HFF-Myc (cell line): ENCODE measurements at places on chromosomes 16 and 17.
A peak's percentile ranks its signal among the peaks of the same experiment; 100 is the strongest.

DNA sequence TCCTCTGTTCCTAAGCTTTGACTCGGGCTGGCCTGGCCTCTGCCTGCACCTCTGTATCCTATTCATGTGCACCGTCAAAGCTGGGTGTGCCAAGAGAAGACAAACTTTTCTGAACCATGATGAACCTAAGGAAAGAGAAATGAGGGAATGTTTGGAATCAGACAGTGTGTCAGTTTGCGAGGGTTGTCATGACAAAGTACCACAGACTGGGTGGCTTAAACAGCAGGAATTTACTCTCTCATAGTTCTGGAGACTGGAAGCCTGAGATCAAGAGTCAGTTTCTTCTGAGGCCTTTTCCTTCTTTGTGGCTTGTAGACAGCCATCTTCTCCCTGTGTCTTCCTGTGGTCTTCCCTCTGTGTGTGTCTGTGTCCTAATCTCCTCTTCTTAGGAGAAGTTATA lies 129.0 kb downstream of the KATNIP start:
- no peak for DNase-seq

DNA sequence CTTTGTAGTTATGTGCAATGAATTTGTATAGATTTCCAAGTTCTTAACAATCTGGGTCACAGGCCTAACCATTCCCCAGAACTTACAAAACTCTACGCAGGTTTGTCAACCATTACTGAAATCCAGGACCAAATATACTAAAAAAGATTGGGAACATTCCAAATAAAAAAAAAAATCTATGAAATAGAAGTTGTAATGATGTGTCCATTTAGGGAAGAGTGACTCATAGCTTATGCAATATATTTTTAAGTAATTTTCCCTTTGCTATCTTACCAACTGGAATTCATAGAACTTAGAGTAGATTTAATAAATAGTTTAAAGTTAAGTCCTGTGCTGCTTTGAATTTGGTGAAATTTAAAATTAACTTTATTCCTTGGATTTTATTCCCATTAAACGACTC lies 393.2 kb downstream of the PMP22 start:
- no peak for DNase-seq

GRCh38 chr17:50149091-50149416 lies 1.4 kb downstream of the PPP1R9B start:
- DNase-seq = no peak

- peak; percentile 48 for DNase-seq
These were observed 33.0 kb downstream of the ANKFN1 start for GRCh38 chr17:56186222-56186786.

GRCh38 chr17:66364508-66364907 lies 62.1 kb downstream of the PRKCA start:
- no peak for DNase-seq

DNA sequence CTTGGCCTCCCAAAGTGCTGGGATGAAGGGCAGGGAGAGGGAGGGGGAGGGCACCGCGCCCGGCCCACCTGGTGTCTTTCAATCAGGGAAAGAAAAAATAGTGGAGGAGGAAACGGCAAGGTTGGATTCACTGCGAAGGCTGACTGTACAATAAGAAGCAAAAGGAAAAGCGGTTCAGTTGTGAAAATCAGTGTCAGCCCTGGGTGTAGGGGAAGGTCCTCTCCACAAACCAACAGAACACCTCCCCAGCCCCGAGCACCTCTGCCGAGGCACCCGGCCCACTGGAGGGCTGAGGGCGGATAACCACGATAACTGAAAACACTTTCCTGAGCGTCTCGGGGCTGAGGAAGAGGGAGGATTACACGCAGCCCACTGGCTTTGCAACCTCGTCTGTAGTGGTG lies 1.4 kb upstream of the SPG7 start:
- no peak for DNase-seq

DNA sequence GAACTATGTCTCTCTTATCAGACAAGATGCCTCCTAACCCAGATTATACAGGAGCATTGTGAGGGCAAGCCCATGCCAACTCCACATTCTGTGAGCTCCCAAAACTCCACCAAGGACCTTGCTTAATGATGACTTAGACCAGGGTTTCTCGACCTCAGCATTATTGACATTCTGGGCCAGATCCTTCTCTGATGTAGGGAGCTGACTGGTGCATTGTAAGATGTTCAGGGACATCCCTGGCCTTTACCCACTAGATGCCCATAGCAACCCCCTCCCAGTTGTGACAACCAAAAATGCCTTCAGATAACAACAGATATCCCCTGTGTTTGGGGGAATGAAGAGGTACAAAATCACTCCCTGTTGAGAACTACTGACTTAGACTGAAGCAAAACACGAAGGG lies 43.6 kb downstream of the HOXB1 start:
- no peak for DNase-seq

GRCh38 chr17:27807567-27808470 lies 7.5 kb upstream of the NOS2 start:
- no peak for DNase-seq

DNA sequence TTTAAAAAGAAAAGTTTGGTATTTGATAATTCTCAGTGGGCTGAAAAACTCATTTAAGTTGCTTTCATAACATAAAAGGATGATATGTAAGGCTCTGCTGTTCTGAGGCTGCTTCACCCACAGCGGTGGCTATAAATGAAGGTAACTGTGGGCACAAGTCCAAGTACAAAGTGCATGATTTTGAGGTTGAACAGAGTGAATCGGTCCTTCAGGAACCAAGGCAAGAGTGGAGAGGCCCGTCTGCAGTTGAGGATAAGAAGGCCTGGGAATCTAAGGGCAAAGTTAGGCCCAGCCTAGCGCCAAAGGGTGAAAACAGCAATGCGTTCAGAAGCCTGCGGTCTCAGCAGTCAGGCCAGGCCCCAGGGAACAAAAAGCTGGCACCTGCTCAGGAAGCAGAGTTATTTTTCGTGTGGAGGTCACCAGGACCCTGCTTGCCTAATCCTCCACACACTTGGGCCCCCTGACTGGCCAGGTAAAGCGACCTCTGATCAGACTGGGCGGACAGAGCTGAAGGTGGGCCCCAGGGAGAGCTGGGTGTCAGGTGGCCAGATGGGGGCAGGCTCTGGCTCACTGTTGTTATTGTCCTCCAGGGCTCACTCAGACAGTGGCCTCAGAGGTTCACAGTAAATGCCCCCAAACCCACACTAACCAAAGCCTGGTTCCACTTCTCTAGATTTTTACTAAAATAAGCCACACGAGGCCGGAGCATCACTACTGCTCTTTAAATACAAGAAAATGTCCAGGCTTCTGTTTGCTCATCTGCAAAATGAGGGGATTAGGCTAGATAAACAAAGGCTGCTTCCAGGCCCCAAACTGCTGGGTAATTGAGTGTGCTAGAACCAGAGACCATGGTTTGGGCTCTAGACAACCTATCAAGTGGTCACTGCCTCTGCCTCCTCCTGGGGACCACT lies 46.5 kb downstream of the TEX2 start:
- DNase-seq = no peak

GRCh38 chr16:82993926-82994325 lies 367.2 kb downstream of the CDH13 start:
- no peak for DNase-seq

- DNase-seq = no peak
These were observed 84.5 kb downstream of the LITAF start for GRCh38 chr16:11502239-11502638.

DNA sequence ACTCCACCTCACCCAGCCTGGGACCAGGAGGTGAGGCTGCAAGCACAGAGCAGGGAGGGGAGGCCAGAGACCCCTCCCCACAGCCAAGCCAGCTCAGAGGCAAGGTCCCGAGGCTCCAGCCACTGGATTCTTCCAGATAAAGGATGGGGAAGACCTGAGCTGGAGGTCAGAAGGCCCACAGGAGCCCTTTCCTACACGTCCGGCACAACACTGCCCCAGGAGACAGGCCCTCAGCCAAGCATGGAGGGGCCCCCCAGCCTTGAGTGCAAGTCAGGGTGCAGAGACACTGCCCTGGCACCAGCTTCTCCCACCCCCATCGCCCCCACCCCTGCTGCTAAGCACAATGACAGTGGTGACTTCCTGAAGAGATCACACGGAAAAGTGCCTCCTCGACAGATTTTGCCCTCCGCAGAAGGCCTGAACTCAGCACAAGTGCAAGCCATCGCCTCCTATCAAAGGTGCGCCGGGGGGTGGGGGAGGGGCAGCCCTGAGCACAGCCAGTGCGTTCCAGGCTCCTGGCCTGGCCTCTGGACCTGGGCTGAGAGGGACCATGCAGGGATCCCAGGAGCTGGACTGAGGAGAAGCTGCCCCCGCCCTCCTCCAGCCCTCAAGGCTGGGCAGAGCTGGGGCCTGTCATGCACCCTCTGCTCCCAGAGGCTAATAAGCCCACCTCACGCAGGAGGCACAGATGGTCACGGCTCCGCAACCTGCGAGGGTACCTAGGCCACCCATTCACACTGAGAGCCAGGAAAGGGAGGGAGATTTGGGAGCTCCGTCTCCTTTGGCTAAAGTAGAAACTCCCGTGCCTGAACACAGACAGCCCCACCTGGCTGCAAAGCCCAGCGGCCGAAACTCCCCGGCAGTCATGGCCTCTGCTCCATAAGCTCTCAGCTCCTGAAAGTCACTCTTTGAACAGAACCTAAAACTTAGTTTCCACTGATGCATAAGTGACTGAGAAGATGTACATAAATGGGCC lies 2.7 kb downstream of the MAFG start:
- DNase-seq = no peak

DNA sequence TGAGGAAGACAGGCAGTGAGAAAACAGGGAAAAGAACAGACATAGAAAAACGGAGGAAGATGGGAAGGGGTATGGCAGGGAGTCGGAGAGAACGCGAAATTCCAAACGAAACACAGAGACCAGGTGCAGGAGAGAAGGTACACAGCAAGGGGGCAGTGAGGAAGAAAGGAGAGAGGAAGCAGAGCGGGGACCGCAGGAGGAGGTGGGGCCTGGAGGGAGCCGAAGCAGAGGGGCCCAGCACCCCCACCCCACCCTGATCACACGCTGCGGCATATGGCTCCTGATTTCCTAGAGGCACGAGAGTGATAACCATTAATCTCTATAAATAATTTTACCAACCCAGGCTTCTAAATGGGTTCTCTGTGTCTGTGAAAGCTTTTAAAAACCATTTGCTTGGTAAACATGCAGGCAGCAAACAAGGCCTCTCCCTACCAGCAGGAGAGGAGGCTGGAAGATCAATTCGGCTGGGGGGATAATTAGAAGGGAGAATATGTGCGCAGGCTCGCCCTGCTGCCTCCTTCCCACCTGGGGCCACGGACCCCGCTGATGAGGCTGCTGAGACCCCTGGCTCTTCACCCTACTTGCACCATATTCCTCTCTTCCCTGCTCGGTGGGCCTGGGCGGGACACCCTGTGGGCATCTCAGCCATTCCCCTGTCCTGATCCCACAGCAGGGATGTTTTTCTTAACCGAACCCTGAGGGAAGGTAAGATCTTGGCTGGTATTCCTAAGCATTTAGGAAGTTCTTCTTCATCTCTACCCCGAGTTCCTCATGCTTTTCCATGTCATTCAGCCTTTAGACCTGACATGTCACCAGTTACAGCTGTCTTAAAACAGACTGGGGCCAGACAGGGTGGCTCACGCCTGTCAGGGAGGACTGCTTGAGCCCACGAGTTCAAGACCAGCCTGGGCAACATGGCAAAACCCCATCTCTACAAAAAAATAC lies 86.7 kb downstream of the TMEM132E start:
- no peak for DNase-seq

- no peak for DNase-seq
These were observed 8.1 kb upstream of the DNASE1 start for GRCh38 chr16:3646348-3646920.

GRCh38 chr17:12485361-12485906 lies 180.3 kb upstream of the MYOCD start:
- DNase-seq = no peak

- no peak for DNase-seq
These were observed 28.3 kb downstream of the ZNF276 start for GRCh38 chr16:89749637-89750036.

DNA sequence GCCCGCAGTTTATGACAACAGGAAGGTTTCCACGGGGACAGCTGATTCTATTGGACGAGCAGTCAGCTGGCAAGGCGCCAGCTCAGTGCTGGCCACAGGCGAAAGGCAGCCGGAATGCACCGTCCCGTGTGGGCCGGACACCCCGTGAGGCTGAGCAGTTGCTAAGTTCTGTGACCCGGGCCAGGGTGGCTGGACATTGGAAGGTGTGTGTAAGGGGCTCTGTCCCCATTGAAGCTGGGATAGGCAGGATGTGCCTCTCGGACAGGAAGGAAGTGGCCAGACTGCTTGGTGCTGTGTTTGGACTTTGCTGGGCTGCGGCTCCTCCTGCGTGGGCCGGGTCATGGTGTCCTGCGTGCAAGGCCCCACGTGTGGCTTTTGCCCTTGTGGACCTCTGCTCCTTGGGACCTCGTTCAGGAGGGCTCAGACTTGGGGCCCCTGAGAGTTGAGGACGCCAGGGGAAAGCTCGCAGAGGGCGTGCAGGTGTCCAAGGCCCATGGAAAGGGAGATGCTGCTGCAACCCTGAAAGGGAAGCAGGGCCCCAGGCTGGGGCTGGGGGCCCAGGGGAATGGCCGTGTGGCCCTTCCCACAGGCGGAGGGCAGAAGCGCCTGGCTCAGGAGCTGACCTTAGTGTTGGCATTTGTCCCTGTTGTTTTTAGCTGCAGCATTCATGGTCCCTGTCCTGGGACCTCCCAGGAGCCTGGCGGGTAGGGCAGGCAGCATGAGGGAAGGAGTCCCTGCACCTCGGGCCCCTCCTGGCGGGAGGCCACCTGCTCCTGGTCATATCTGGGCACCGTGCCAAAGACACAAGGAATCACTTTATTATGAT lies 10.0 kb downstream of the BAIAP2 start:
- peak; percentile 33 for DNase-seq

- no peak for DNase-seq
These were observed 60.9 kb downstream of the CACNG1 start for GRCh38 chr17:67105213-67105612.

DNA sequence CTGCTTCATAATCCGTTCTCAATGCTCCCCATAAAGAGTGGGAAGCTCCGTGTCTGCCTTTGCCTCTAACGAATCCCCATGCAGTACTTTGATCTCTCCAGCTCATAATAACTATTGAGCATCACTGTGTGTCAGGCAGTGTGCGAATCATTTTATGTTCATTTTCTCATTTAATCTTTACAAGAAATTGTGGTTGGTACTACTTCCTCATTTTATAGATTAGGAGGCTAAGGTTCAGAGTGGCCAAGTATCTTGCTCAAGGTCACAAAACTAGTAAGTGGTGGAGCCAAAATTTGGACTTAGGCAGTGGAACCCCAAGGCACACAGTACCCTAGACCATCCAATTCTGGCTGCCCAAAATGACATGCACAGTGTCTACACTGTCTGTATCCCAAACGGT lies 44.8 kb downstream of the ABCC12 start:
- no peak for DNase-seq

DNA sequence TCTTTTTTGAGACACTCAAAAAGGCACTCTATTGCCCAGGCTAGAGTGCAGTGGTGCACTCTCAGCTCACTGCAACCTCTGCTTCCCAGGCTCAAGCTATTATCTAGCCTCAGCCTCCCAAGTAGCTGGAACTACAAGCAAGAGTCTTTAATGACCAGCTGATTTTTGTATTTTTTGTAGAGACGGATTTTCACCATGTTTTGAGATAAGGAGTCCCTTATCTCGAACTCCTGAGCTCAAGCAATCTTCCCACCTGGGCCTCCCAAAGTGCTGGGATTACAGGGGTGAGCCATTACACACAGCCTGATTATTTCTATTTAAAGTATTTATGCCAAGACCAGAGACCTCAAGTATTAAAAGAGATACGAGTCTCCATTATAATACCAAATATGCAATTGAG lies 566.1 kb upstream of the CA10 start:
- DNase-seq = no peak
